ENCODE measurements at places on chromosomes 1 and 21.

GRCh38 chr1:84377480-84378095 is 20.7 kb upstream of the DNASE2B start:
- DNase-seq, result no peak

DNA sequence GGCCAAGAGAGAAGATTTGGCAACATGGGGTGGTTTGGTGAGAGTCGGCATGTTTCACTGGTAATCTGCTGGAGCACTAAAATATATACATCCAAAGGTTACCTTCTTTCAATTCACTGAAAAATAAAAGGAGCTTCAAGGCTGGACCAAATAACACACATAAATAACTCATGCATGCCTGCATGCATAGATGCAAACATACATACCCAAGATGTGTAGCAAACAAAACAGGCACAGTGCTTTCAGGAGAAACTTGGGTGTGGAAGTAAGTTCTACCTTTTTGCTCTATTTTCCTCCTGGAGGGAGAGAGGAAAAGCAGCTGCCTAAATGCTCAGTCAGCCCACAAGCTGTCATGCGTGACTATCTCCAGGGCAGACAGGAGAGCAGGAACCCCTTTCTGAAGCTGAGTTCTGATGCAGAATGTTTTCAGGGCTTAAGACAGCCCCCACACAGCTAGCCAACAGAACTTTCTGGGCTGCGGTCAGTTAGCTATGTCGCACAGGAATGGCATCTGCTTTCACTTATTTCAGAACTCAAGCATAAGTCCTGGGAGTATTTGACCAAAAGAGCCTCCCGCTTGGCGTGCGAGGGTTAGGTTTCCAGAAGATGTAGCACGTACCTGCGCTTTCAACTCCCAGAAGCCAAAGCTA is 166.2 kb downstream of the TOMM20 start:
- DNase-seq, result no peak

- DNase-seq, result peak; percentile 47
These were observed 3.0 kb downstream of the IGSF21 start for GRCh38 chr1:18110598-18110939.

DNA sequence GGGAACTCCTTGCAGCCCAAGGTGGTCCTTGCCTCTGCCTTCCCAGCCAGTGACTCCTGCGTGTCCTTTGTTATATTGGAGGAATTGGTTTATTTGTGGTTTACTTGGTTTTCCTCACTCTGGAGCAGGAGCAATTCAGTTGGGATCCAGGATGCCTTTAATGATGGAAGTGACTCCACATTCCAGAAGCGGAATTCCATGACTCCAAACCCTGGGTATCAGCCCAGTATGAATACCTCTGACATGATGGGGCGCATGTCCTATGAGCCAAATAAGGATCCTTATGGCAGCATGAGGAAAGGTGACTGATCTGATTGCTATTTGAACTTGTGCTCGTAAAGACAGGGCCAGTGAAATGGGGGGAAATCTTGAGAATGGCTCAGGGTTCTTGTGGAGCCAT is 15.1 kb upstream of the PIGV start:
- no peak for DNase-seq

DNA sequence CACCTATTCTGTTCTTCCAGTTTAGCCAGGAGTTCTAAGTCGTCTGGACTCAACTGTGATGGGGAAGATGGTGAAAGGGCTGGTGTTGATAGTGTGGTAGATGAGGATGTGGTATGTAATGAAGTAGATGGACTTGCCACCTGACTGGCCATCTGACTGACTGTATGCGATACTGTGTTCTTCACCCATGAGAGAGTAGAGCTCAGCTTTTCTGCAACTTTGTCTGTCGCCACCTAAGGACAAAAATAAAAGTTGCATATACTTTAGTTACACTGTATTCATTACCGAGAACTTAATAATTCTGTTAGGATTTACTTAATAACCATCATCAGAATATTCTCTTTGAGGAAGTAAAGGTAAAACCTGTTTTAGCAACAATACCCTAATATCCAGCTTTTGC is 48.5 kb downstream of the EVI5 start:
- peak; percentile 43 for DNase-seq

DNA sequence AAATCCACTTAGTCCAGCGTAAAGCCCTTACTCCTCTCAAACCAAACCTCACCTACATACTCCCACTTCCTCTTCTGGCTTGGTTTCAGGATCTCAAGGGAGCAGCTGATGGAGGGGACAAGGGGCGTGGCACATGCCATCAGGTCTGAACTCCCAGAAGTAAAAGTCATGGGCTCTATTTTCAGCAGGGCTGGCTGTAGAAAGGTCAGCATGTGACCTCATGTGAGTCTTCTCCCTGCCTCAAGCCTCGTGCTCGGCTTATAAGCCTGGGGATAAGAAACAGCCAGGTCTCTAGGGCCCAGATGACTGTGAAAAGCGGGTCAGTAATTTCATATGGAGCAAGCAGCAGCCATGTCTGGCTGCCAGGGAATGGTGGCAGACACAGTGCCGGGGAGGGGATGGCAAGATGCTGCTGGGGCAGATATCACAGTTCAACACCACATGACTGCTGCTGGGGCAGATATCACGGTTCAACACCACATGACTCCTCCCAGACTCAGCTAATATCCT is 227.9 kb downstream of the KCNH1 start:
- DNase-seq, result no peak

GRCh38 chr21:43927591-43928221 is 62.7 kb downstream of the AGPAT3 start:
- DNase-seq, result no peak

DNA sequence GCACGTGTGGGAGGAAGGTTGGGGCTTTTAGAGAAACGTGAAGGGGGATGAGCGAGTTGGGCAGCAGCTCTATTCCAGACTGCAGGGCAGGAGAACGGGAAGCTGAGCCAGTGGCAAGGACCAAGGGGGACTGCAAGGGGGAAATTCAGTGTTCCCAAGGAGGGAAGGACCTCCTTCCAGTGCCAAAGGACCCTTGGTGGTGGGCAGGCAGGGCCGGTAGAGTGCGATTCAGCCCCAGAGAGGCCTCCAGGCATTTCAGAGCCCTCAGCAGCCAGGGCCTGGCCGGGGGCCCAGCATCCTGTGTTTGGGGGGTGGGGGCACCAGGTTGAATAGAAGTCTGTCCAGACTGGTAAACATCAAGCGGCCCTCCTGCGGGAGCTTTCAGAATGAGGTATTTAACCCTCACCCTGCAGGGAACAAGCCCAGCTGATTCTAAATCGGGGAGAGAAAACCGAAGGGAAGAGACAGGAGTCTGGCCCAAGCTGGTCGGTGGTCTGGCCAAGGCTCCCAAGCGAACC is 2.3 kb downstream of the COL9A2 start:
- peak; percentile 45 for DNase-seq

GRCh38 chr21:34182436-34182835 is 109.1 kb downstream of the MRPS6 start:
- DNase-seq, result no peak

DNA sequence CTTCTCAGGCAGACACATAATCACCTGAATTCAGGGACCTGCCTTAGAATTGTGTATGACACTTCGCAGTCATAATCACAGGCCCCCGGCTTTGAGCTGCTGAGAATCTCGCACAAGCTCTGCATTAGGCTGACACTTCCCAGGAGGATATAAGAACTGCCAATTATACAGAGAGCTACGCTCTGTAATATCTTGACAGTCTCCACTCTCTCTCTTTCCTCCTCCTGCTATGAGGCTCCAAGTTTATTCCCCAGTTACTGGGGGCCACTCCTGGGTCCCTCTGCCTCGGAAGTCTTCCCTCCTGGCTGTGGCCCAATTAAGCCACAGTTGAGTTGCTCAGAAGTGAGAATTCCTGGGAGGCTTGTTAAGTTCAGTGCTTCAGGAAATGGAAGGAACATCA is 42.7 kb downstream of the EBNA1BP2 start:
- DNase-seq, result no peak

DNA sequence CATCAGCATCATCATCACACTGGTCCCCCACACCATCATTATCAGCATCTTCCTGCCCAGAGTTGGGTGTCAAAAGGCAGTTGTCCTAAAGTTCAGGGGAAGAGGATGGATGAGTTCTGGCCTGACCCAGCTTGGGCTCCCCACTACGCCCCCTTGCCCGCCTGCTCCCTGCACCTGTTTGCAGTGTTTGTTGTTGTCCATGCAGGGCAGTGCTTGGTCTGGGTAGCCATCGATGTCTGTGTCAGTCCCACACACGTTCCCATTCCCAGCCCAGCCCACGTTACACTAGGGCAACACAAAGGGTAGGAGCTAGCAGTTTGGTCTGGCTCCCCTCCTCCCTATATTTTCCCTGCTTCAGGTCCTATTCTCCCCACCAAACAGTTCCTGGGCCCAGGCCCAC is 6.8 kb downstream of the THBS3 start:
- no peak for DNase-seq

DNA sequence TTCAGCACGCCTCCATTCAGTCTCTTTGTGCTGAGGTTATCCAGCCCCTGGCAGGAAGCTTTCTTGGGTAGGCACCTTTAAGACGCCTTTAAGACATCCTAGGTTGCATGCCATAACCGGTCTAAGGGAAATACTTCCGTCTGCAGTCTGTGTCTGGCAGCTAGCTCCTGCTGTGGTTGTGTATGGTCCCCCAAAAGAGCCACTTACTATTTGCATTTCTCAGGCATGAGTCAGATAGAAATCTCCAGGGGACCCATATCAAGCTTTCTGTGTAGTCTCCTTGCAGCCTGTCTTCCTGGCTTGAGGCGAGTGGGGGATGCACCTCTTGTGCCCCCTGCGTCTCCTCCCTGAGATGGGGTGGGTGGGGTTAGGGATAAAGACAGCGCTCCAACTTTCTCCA is 10.0 kb upstream of the RYR2 start:
- DNase-seq, result peak; percentile 44

GRCh38 chr1:228979325-228979699 is 244.0 kb downstream of the RHOU start:
- DNase-seq, result no peak

DNA sequence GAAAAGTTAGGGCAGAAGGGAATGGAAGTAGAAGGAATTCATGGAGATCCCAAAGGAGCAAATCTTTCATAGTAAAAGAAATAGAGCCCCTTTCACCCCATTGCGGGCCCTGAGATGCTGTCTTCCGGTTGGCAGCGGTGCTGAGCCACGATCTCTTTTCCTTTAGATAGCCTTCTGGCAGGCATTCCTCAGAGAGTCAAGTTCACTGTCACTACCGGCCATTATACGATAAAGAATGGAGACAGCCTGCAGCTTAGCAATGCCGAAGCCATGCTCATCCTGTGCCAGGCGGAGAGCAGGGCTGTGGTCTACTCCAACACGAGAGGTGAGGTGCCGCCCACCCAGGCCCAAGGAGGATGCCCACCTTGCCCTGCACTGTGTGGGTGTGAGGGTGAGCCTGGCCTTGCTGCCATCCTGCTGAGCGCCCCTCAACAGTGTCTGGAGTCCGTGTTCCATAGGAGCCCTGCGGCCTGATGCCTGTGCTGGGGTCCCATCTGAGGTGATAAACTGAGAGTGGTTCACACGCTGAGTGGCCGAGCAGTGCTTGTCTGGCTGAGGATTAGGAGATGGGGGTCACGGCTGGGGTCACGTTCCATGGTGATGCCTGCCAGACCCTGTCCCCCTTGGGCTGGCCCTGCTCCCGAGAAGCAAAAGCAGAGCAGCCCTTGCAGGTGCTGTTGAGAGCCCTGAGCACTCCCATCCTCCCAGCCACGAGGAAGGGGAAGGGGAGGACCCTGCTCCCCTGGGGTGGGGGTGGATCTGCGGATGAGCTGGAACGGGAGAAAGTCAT is 20.4 kb upstream of the PWP2 start:
- no peak for DNase-seq

GRCh38 chr1:44559330-44559729 is 115.0 kb downstream of the TMEM53 start:
- DNase-seq, result no peak

DNA sequence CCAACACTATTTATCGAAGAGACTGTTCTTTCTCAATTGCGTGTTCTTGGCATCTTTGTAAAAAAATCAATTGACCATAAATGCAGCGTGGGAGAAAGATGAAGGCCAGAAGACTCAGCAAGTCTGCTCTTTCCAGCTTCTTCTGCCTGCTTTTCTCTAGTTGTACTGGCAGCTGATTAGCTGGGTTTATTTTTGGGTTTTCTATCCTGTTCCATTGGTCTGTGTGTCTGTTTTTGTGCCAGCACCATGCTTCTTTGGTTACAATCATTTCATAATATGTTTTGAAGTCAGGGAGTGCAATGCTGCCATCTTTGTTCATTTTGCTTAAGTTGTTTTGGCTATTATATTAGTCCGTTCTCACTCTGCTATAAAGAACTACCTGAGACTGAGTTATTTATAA is 201.8 kb upstream of the B3GALT2 start:
- no peak for DNase-seq

- DNase-seq, result no peak
These were observed 19.2 kb upstream of the BACE2 start for GRCh38 chr21:41148798-41149197.

- DNase-seq, result peak; percentile 66
These were observed 728 bp downstream of the OTUD7B start for GRCh38 chr1:150009604-150010392.

DNA sequence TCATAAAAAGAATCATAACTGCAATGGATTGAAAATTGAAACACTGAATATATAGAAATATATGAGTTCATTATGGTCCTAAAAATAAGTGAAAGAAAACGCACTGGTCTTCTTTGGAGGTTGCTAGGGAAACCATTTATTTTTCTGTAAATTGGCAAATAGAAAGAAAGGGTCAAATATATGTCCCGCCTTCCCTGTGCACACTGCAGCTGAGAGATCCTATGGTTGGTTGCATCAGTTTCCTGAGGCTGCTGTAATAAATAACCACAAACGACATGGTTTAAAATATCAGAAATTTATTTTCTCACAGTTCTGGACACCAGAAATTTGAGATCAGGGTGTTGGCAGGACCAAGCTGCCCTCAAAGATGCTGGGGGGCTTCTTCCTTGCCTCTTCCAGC is 35.0 kb downstream of the CA6 start:
- no peak for DNase-seq

DNA sequence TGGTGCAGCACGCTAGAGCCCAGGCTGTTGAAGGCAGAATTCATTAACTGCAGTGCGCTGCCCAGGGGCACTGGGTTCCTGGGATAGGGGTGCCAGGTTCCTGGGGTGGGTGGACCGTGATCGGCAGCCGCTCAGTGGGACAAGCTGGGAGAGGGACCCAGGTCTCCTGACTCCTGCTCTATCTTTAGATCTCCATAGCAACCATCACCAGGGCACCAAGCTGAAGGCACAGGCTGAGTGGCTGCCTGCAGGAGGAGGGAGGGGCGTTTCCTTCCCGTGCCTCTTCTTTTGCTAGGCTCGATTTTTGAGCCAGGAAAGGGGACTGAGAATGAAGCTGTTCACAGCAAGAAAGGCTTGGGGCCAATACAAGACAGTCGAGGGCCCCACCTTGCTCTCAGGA is 20.9 kb upstream of the CDCP2 start:
- no peak for DNase-seq

DNA sequence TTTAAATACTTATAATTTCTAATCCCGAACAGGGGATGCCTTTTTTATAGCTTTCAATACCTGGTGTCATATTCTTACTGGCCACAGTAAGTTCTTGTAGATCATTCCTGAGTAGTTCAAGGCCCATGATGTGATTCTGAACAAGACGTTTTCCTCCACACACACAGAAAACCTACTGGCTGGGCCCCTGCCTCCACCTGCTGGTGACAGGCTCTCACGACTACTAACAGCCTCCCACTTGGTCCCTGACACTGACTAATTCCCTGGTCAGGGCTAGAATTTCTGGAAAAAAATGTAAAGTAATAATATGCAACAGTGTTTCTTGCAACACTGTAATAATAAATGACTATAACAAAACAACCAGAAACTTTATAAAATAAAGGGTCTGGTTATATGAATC is 50.4 kb upstream of the RIPK4 start:
- peak; percentile 77 for DNase-seq

All from GM23338 (cell line).